ENCODE measurements at places on chromosomes 6 and 20.
A peak's percentile ranks its signal among the peaks of the same experiment; 100 is the strongest.

GRCh38 chr6:48474830-48475229 is 363.8 kb upstream of the PTCHD4 start:
- no peak for DNase-seq

DNA sequence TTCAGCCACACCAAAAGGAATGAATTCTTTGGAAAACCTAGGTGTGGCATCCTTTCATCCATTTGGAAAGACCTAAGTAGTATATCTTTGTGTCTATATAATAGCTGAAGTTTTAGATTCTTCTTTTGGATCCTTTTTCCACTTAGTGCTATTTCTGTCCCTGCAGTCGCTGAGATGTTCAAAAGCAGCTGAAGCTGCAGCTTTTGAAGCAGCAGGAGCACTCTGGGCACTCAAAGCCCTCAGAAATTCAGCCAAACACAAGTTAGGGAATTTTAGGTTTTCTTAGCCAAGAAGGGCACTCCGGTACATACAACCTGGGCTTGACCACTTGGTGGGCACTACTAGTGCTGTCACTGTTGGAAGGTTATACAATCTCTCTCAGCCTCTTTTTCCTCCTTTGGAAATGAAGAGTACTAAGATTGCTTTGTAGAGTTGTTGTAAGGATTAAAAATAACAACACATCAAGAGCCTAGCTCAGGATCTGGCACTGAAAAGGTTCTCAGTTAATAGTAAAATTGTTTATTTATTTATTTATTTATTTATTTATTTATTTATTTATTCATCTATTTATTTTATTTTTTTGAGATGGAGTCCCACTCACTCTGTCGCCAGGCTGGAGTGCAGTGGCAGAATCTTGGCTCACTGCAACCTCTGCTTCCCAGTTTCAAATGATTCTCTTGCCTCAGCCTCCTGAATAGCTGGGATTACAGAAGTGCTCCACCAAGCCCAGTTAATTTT is 71.9 kb upstream of the SLC22A16 start:
- DNase-seq, result no peak

- DNase-seq, result no peak
These were observed 384.4 kb downstream of the EPM2A start for GRCh38 chr6:145350928-145351327.

DNA sequence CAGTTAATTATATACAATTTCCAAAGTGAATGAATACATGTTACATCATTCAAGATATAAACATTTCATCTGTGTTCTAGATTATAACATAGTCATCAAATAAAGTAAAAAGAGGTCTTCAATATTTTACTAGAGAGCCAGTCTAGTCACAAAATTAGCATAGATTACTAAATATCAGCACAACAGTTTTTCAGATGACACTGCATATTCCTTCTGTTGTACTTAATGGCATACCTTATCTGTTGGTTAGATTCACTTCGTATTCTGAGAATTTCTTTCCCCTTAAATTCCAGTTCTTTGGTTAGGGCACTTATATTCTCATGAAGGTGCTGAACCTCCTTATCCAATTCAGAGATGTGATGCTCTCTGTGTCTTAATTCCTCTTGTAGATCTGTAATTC is 39.8 kb upstream of the MCM9 start:
- no peak for DNase-seq

DNA sequence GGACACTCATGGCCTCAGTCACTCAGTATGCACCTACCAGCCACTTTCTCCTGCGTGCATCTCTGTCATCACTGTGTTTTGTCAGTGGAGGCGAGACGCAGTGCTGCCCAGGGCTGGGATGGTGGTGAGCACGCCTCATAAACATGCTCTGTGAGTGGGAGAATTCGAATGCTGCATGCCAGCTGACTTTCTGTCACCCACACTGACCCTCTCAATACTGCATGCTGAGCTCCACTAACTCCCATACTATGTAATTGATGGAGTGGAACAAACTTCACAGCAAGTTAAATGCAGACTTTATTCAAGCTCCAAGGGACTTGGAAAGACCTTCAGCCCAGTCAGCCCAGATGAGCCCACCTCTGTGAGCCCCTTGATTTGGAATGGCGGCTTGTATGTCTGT is 22.7 kb upstream of the GGTLC1 start:
- DNase-seq, result no peak

- DNase-seq, result peak; percentile 56
These were observed 10.9 kb downstream of the ZNF217 start for GRCh38 chr20:53582574-53583351.

DNA sequence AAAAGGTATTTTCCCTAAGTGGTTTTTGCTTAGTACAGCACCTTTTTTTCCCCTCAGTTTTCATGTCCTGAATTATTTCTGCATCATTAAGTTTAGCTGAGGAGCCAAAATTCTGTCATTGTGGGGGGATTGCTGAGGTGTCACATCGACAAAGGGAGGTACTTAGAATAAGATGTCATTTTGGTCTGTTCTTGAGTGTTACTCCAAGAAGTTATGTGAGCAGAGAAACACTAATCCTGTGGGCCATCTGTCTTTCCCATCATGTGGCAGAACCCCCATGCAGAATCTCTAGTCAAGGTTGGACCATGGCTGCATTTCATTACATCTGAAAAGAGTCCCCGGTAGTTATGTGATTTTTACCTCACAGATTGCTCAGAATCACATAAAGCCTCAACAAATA is 167.8 kb upstream of the CENPW start:
- DNase-seq, result no peak

GRCh38 chr20:18254615-18255014 is 33.7 kb upstream of the ZNF133 start:
- DNase-seq, result no peak

- DNase-seq, result no peak
These were observed 87.8 kb downstream of the KIF16B start for GRCh38 chr20:16485401-16485800.

DNA sequence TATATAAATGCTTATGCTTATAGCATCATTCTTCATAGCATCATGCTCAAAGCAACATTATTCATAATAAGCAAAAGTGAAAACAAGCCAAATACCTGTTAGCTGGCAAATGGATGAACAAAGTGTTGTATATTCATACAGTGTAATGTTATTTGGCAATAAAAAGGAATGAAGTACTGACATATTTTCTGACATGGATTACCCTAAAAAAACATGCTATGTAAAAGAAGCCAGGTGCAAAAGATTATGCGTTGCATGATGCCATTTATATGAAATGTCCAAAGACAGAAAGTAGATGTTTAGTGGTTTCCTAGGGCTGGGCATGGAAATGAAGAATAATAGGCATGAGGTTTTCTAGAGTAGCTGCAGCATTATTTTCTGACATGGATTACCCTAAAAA is 77.1 kb downstream of the GFRA4 start:
- no peak for DNase-seq

DNA sequence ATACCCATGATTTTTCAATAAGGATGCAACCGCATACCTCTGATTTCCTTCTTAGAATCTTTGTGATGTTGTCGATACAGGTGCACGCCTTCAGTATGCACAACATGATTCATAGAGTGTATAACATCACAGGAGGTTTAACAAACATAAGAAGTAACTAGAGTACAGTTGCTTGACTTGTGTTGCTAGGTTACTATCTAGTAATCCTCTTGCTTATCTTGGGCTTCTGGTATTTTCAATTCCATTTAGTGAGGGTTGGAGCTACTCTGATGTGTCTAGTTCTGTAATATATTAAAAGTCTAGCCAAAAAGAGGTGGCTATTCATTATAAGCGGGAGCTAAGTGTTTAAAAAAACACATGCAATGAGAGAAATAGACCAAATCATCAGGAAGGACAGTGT is 85.5 kb upstream of the TENT5A start:
- DNase-seq, result no peak

DNA sequence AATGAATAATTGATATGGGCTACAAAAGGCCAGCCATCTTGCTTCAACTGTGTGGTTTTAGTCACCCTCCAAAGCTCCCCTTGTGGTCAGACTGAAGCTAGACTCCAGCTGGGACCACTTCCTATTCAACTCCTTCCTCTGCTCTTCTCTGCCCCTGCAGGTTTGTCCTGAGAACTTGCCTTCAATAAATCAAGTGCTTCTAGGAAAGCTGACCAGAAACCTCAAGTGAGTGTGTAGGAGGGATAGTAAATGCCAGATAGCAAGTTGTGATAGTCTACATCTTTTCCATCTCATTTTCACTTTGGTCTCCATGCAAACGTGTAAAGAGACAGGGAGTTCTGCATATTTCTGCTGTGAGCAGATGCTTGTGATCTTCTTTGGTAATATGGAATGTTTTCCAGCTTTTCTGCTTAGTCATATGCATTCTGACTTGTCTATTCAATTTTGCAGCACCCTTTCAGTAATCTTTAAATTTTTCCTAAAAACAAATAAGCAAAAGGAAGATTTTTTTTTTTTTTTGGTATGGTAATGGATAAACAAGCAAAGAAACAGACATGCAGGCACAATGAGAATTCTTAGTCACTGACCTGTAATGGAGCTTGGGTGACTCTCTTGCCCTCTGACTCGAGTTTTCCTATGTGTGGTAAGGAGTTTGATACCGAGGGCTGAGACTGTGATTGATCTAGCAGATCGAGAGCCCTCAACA is 201.3 kb upstream of the BTBD3 start:
- no peak for DNase-seq

DNA sequence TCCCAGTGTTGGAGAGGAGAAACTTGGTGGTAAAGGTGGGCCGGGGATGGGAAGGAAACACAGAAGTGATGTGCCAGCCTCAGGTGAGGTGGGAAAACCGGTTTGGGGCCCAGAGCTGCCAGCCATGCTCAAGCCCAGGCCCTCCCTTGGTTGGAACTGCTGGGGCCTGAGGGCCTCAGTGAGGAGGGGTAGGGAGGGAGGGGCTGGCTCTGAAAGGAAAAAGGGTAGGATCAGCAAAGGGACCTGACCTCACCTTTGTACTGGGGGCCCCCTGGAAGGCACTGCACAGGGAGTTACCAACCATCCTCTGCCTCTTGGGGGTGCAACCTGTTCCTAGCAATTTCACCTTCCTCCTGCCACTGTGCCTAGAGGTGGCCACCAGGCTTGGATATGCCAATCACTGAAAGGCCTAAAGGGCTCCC is 1.8 kb upstream of the SPEF1 start:
- DNase-seq, result no peak

GRCh38 chr20:10951216-10951615 is 277.4 kb upstream of the JAG1 start:
- DNase-seq, result no peak

- DNase-seq, result no peak
These were observed 171.1 kb downstream of the ADAT2 start for GRCh38 chr6:143279385-143279784.

GRCh38 chr6:25017932-25018567 is 82.3 kb upstream of the RIPOR2 start:
- peak; percentile 86 for DNase-seq

DNA sequence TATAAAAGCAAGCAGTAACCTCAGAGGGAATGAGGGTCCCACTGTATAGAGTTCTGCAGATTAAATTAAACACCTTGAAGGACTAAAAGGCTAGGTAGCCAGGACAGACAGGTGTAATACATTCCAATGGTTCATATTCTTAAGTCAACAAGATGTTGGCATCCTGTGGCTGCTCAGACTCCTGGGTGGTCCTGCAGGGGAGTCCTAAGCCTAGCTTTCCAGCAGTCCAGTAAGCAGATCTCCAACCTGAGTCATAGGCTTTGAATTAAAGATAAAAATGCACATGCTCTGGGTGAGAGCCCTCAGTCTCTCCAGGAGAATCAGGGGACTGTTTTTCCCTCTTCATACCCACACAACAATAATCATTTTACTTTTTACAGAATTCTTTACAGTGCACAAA is 307.3 kb upstream of the SUPT3H start:
- no peak for DNase-seq

DNA sequence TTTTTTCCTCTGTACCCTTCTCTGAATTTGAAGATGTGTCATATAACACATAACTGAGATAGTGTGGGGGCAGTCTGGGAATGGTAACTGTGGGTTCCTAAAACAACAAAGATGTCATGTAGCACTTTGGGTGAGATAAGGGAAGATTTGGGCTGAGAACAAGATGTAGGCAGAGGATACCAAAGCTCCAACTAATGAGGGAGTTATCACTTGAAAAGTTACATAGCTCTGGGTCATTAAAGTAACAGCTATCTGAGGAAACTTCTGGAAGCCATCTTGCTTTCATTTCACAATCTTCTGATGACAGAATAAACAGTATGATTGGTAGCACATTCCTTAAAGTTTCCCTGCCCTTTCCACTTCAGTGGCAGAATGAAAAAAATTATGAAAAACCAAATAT is 255.4 kb downstream of the TBX18 start:
- no peak for DNase-seq

GRCh38 chr6:85493389-85493788 is 43.5 kb downstream of the NT5E start:
- DNase-seq, result no peak
